ENCODE measurements at places on chromosomes 2 and 18.

DNA sequence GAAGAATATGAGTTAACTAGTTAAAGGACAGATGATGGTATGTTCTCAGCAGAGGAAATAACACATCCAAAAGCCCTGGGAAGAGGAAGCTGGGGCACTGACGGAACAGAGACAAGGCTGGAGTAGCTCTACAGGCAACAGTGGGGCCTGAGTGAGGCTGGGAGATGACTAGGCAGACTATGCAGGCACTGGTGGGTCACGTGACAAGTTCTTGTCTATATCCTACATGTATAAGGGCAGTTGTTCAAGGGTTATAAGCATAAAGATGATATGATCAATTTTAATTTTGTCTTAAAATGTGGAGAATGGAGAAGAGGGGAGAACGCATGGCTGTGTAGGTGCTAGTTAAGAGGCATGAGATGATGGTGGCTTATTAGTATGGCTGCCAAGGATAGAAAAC, 68.6 kb downstream of the KCNS3 start:
- no peak for DNase-seq

GRCh38 chr2:85353876-85354285, 447 bp downstream of the RETSAT start:
- peak; percentile 13 for DNase-seq

DNA sequence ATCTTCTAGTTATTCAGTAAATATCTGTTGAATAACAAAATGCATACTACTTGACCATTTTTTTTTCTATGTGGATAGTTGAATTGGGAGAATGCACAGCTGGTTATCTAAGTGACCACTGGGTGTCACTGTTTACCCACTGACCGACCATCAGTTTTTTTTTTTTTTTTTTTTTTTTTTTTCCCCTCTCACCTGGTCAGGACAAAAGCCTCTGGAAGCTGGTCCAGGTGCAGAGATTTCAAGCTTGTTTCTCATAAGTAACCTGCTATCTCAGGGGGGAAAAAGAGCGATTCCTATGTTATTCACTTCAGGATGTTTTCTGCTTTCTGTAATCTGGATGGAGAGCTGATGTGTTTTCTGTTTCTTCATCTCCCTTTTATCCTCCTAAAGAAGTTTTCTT, 256.0 kb downstream of the DCDC2C start:
- DNase-seq: peak; percentile 9

DNA sequence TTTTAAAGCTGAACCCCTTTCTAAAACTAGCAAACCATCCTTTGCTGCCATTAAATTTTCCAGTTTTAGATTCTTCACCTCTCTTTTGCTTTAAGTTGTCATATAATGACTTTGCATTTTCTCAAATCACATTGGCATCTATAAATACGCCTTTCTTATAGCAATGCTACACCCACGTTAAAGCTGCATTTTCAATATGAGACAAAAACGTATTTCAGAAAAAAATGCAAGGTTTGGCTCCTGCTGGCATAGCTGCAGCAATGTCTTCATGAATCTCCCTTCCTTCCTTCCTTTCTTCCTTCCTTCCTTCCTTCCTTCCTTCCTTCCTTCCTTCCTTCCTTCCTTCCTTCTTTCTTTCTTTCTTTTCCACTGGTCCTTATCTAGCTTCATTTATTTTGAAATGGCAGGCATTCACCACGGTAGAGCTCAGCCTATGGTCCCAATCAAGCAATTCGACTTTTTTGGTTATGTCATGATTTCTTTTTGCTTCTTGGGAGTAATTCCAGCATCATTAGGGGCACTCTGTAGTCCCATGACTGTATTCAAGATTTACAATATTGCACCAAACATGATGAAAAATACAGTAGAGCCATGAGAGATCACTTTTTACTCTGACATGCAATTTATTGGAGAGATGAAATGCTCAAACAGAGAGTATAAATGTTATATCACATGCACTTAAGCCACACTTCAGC, 8.8 kb upstream of the UGT1A10 start:
- DNase-seq: no peak

DNA sequence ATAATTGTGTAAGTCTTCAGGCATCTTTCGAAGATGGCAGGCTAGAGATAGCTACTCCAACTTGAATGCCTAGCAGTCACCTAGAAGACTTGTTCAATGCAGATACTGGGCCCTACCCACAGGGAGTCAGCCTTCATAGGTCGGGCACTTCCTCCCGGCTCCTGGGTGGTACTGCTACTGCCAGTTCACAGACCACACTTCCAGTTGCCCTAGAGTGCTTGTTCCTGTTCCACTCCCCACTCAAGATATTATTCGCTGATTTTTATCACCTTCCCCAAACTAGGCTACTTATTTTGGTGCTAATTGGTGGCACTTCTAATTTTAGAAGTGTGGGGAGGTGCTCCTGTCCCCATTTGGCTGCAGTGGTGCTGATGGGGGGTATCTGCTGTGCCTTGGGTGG, 34.2 kb downstream of the INPP4A start:
- DNase-seq: no peak

GRCh38 chr2:65937379-65938160, 497.4 kb upstream of the MEIS1 start:
- DNase-seq: no peak

GRCh38 chr2:85875350-85876050, 13.3 kb downstream of the ST3GAL5 start:
- DNase-seq: no peak

- no peak for DNase-seq
Measured at GRCh38 chr2:211070547-211070946, 514.1 kb downstream of the CPS1 start.

DNA sequence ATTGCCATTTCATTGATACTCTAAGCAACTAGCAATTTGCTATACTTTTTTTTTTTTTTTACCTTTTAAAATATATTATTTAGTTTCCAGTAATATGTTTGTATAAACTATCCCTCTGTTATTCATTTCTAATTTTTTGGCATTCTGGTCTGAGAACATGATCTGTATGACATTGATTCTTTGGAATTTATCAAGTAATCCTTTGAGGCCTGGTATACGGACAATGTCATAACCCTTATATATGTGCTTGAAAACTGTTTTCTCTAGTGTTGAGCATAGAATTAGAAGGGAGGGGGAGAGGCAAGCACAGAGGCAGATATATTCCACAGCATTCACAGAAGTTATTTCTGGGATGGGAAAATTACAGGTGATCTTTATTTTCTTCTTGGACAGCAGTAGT, 48.2 kb upstream of the POLE4 start:
- no peak for DNase-seq

DNA sequence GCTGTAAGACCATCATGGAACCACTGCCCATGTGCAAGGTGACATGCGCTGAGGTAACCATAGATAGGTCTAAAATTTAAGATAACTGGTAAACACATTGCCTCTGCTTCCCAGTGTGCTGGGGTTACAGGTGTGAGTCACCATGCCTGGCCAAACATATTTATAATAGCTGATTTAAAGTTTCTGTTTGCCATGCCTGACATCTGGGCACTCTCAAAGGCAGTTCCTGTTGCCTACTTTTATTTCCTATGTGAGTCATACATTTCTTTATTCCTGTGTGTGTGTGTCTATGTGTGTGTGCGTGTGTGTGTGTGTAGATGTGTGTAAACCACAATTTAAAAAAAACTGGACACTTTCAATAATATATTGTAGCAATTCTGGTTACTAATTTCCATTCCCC, 415.2 kb upstream of the NETO1 start:
- no peak for DNase-seq

DNA sequence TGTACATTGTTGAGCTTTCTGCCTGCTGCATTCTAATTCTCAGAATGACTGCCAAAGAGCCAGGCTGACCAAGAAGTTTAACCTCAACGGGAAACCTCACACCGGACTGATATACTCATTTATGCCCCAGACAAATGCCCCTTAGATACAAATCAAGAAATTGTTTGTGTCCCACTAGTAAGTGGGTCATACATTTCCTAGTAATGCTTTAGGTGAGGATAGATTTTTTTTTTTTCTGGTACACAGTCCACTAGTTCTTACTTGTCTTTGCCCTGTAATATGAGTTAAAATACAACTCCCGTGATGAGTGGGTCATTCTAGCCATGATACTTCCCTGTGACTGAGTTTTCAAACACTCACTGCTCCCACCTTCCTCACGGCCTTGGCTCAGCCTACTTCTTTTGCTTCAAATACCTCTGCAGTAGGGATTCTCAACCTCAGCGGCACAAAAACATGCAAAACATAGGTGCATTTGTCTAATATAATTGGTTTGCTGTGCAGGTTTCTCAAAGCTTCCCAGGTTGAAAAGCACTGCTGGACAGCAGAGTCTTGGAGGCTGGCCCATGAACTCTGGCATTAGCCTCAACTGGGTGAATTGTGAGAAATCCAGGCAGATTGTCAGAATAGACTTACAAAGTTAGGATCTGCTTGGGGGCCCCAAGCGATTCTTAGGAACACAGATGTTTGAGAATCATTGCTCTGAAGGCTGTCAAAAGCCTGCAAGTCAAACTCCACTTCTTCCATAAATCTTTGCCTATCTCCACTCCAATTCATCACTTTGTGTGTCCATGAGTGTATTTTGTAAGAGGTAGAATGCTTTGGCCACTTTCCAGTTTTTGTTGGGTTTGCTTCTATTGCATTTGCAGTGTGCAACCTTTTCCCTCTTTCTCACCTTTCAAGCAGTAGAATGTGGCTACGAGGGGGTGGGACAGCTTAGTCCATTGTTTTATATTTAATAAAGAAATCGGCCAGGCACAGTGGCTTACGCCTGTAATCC, 35.5 kb downstream of the TGIF1 start:
- DNase-seq: peak; percentile 68

DNA sequence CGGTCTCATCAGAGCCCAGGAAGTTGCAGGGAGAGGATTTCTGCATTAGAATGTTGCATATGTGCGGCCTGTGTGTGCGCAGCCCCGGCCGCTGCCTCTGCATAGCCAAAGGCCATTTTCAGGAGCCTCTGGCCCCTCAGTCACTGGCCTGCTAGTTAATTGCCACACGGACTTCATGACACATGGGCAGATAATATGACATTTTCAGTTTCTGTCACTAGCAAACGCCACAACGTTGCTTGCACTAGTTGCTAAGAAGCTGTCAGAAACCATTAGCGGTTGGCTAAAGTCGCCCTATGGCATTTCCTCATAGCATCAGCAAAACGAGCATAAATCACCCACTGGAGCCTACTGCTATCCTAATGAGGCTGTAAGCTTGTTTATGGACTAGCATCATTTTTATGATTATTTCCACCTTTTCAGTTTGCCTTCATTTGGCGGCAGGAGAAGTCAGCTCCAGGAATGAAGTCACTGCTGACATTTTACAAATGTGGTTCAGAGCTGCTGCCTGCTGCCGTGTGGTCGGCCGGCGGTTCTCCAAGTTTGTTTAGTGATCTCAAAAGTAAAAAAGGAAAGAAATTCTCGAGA, 73.7 kb downstream of the MEIS1 start:
- DNase-seq: no peak

DNA sequence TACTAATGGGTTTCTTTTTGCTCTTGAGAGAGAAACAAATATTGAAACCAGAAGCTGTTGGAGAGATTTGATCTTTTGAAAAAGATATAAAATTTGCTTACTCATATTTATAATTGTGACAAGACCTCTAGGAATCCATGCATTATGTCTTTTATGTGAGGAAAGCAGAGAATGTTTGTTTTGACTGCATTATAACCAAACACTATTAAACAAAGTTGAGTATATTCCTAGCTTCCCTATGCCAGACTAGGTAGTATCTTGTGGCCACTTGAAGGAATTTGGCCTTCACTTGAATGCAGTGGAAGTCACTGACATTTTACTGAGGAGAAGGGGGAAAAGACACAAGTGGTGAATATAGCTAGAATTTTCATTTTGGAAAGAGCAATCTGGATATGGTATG, 521.8 kb upstream of the ZEB2 start:
- no peak for DNase-seq

GRCh38 chr18:63322908-63323634, 3.5 kb upstream of the BCL2 start:
- DNase-seq: peak; percentile 77

- DNase-seq: peak; percentile 21
Measured at GRCh38 chr2:219997341-219997851, 370.0 kb downstream of the SLC4A3 start.

GRCh38 chr18:58417752-58418151, 211.1 kb downstream of the ALPK2 start:
- DNase-seq: no peak

DNA sequence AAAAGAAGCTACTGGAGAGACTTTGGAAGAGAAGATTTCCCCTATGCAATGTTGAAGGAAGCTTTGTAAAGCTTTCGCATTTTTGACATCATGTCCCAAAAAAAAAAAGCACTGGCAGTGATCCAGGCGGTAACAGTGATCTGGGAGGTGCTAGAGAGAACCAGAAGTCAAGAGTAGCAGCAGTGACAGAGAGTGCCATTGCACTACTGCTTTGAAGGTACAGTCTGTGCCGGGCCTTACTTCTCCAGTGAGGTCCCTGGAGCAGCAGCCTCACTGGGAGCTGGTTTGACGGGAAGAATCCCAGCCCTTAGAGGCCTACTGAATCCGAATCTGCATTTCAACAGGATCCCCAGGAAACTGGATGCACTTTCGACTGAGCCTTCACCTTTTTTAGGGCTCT, 50.9 kb upstream of the ATL2 start:
- no peak for DNase-seq

DNA sequence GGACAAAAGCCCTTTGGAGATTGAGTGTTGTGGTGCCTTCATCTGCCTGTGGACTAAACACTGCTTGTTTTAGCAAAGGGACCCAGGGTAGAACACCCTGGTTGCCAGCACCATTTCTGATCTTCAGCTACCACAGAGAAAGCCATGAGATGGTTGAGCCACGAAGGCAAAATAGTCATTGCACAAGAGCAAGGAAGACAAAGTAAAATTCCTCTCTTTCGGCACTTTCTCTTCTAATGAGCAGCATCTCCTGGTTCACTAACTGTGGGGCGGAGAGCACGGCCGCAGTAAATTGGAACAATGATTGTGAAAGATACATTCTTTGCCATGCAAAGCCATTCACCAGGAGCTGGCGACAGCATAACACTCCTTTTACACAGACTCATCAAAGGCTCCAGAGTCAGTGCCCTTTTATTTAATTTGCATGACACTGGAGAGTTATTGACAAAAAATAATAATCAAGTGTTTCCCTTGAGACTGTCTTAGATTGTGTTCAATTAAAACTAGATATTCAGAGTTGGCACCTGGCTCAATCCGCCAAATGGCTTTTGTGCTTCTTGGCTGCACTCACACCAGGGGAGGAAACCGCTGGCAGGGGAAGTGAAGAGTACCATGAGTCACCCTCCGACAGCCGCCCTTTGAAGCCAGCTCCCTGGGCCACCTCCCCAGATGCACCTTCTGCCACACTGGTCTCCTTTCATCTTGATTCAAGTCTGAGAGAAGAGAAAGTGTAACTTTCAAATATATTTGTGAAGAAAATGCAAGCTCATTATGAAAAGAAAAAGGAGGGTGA, 100.5 kb upstream of the MEIS1 start:
- DNase-seq: no peak

All from activated CD4-positive, alpha-beta T cell treated with anti-CD3 and anti-CD28 coated beads, Interleukin-2, amount 50 U/mL, for 16 hours (primary cell).